A375 (cell line): ENCODE measurements at places on chromosomes 11 and 22. TPM values are rescaled to one million over a fixed set of nuclear protein-coding genes. Genes with fewer than 3 reads are reported as not detected.

The ZP1 gene
- 1.3 and 3.2 TPM in 2 replicates for total RNA-seq

The MRGPRX4 gene
- 1.2 and 1.5 TPM in 2 replicates for total RNA-seq

The RAB3IL1 gene
- 2.8 and 3.7 TPM in 2 replicates for total RNA-seq

The APOBEC3H gene
- total RNA-seq, result 0.40 and 2.1 TPM in 2 replicates

The GGTLC2 gene
- total RNA-seq, result not detected in 2 replicates

The C11orf16 gene
- not detected in 2 replicates for total RNA-seq

The IL17REL gene
- total RNA-seq, result not detected in 2 replicates

The TRIM51 gene
- total RNA-seq, result 1.0 and 1.2 TPM in 2 replicates

The SEPTIN3 gene
- 0.57 and 0.98 TPM in 2 replicates for total RNA-seq

The TTLL1 gene
- total RNA-seq, result 4.3 and 5.7 TPM in 2 replicates

The THY1 gene
- total RNA-seq, result 0.11 and 0.13 TPM in 2 replicates

The SLC7A4 gene
- not detected in 2 replicates for total RNA-seq

The MYRF gene
- 3.1 and 4.8 TPM in 2 replicates for total RNA-seq

The TSPAN18 gene
- total RNA-seq, result not detected in 2 replicates

The CHADL gene
- 1.0 and 1.2 TPM in 2 replicates for total RNA-seq

The CCDC157 gene
- 1.8 and 4.1 TPM in 2 replicates for total RNA-seq

The DBX1 gene
- not detected in 2 replicates for total RNA-seq

The KIAA0930 gene
- total RNA-seq, result 18.4 and 26.4 TPM in 2 replicates

The KLHDC7B gene
- 0.34 TPM in 1 of 2 replicates, not detected in the other for total RNA-seq

The CRYAB gene
- not detected in 2 replicates for total RNA-seq

The BDNF gene
- total RNA-seq, result 4.1 and 5.9 TPM in 2 replicates

The SLC25A1 gene
- total RNA-seq, result 76.6 and 94.2 TPM in 2 replicates

The RPS6KA4 gene
- 32.4 and 37.5 TPM in 2 replicates for total RNA-seq

The PDGFD gene
- 0.08 and 0.21 TPM in 2 replicates for total RNA-seq

The CASP5 gene
- total RNA-seq, result not detected in 2 replicates

The CST6 gene
- 0.19 and 0.91 TPM in 2 replicates for total RNA-seq

The MPPED2 gene
- not detected in 2 replicates for total RNA-seq

The CDC42BPG gene
- total RNA-seq, result 0.29 and 0.57 TPM in 2 replicates

The OSM gene
- 0.13 TPM in 1 of 2 replicates, not detected in the other for total RNA-seq

The GRM5 gene
- 0.30 and 0.32 TPM in 2 replicates for total RNA-seq

The JHY gene
- total RNA-seq, result 2.2 and 2.5 TPM in 2 replicates

The TRIM49 gene
- total RNA-seq, result 0.08 TPM in 2 replicates

The ZPR1 gene
- total RNA-seq, result 121 and 130 TPM in 2 replicates

The RASGRP2 gene
- 0.19 TPM in 1 of 2 replicates, not detected in the other for total RNA-seq

The SAC3D1 gene
- total RNA-seq, result 21.5 and 22.5 TPM in 2 replicates

The LRP4 gene
- 2.8 and 3.2 TPM in 2 replicates for total RNA-seq

The PANX3 gene
- total RNA-seq, result 0.08 TPM in 1 of 2 replicates, not detected in the other

The ACRV1 gene
- 0.16 TPM in 1 of 2 replicates, not detected in the other for total RNA-seq

The OOSP3 gene
- total RNA-seq, result not detected in 2 replicates

The SESN3 gene
- total RNA-seq, result 0.26 and 0.58 TPM in 2 replicates

The TREH gene
- total RNA-seq, result not detected in 2 replicates

The CACNA1I gene
- not detected in 2 replicates for total RNA-seq

The LIF gene
- total RNA-seq, result 40.2 and 43.6 TPM in 2 replicates

The LMNTD2 gene
- 2.3 and 3.5 TPM in 2 replicates for total RNA-seq

The TMEM86A gene
- 0.88 and 1.4 TPM in 2 replicates for total RNA-seq
